ENCODE measurements at places on chromosomes 1 and 21.

GRCh38 chr1:98260839-98261238 lies 340.0 kb upstream of the DPYD start:
- DNase-seq: no peak

DNA sequence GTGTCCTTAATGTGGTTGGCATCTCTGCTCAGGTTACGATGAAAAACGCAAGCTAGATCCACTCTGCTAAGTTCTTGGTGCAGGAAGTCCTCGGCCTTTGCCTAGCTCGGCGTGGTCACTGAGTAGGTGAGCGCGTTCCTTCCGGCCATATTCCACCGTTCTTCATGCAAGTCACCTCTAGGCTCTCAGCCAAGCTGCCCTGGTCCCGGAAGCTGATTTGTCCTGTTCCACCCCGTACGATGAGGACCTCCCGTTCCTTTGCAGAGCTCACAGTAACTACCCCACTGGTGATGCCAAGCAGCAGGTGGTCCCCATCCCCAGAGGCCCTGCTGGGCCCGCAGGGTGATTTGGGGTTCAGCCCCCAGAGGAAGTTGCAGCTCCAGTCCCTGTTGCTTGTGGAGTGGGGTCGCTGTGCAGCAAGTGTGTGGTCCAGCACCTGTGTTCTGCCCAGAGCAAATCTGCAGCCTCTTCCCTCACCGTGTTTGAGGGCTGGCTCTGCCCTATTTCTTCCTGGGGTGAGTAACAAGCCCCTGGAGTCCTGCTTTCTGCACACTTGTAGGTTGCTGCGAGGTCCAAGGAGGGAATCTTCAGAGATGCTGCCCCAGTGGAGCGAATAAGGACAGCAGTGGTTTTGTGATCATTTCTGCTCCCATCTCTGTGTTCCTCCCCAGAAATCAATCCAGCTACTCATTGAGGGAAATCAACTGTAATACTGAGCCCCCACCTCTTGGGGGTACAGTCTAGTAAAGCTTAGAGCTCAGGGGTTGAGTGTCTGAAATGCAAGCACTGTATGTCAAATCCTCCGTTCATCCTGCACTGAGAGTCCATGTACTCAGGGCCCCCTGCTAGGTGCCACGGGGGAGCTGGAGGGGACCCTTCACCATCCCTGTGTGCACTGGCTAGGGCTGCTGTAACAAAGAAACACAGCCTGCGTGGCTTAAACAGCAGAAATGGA lies 2.3 kb downstream of the UMODL1 start:
- DNase-seq: no peak

DNA sequence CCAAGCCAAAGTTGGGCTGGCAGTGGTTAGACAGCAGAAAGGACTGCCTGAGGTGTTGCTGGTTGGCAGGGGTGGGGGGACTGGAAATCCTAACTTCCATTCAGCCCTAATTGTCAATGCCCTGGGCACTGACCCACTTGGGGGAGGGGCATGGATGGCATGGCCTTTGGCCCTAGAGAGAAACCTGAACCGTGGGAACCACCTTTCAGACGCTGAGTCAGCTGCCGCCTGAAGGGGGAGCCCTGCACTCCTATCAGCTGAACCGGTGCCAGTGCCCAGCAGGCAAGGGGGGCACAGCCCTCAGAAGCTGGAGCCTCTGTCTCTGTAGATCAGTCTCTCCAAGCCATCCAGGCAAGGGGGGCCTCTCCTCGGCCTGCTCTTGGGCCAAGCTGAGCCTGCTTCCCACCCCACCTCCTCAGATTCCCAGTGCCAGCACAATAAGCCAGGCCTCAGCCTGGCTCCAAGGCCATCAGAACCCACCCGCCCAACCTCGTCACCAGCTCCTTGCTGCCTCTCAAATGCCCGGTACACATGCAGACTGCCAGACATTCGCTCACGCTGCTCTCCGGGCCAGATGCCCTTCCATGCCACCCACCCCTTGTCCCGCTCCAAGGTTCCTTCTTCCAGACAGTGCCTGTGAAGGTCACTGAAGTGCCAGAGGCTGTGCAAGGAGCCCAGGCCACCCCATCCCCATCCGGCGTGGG lies 11.6 kb downstream of the TINAGL1 start:
- peak; percentile 45 for DNase-seq

DNA sequence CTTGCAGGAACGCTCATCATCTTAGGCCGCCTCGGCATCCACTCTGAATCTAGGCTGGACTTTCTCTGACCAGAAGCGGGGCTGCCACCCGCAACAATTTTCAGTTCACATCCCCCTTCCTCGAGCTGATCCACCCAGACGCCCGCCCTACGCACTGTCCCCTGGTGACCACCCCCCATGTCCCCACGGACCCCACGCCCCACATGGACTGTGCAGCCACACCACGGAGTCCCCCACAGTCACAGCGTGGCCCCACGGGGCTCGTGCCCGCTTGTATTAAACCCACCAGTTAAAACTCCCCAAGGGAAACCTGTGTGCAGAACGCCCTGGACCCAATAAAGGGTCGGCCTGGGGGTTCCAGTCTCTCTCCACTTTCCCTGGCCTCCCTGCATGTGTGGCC lies 13.0 kb upstream of the C1QTNF12 start:
- DNase-seq: no peak

DNA sequence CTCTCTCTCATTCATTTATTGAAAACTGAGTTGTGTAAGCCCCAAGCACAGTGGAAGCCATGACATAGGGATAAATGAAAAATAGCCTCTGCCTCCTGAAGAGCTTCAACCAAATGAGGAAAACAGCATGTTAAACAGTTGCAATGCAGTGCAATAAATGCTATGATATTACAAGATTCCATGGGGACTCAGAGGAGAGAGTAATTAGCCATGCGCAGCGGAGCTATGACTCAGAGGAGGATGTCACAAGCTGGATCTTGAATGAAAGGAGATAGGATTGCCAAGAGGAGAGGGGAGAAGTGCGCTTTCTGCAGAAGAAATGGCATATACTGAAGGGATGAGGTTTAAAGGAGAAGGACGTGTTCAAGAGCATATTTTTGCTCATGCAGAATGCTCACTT lies 231.3 kb upstream of the PLXNA2 start:
- peak; percentile 39 for DNase-seq

DNA sequence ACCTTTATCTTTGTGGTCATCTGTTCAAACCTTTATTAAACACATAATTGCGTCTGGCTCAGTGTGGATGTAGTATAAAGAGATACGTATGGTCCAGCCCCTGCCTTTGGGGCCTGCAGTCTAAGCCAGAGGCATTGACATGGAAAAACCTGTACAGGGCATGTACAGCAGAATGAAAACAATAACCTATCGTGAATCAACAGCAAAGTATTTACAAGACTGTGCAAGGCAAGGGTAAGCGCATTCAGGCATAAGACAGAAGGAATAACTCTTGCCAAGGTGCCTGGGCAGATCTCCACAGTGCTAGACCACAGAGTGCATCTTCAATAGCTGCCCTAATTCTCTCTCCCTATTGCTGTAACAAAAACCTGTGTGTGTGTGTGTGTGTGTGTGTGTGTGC lies 35.5 kb downstream of the KIRREL1 start:
- DNase-seq: peak; percentile 62

- no peak for DNase-seq
Observed at GRCh38 chr21:45465105-45465504, 60.1 kb downstream of the COL18A1 start.

GRCh38 chr1:17348593-17349234 lies 23.3 kb upstream of the PADI6 start:
- DNase-seq: no peak

DNA sequence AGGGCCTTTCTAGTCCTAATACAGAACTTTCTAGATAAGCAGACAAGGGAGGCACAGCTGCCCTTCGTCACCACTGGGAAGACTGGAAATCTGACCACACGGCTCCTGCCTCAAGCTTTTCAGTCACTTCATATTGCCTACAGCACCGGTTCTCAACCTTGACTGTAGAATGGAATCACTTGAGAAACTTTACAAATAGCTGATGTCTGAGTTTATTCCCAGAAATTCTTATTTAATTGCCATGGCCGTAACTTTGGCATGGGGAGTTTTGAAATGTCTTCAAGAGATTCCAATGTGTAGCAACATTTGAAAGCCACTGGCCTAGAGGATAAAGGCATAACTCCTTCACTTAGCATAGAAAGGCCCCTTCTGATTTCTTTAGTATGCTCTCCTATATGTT lies 42.4 kb upstream of the STMN1 start:
- DNase-seq: peak; percentile 14

- peak; percentile 91 for DNase-seq
Observed at GRCh38 chr1:234722904-234723720, 113.1 kb upstream of the IRF2BP2 start.
